ENCODE measurements at places on chromosomes 7 and 10.

DNA sequence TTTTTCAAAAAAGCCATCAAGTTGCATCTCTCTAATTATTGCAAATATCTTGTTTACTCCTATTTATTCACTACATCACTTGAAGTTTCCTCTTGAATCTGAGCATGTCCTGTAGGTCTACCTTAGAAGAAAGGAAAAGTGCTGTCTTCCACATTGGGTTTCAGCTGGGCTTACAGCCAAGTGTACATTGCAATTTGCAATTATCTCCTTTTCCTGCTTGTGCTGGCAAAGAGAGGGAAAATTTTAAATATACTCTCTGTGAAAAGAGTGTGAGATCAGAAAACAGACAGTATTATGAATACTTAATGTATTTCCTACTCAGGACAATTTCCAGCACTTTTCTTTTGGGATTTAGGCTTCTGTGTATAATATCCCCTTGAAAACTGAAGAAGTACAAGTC lies 839.7 kb downstream of the CNTNAP2 start:
- DNase-seq = no peak

DNA sequence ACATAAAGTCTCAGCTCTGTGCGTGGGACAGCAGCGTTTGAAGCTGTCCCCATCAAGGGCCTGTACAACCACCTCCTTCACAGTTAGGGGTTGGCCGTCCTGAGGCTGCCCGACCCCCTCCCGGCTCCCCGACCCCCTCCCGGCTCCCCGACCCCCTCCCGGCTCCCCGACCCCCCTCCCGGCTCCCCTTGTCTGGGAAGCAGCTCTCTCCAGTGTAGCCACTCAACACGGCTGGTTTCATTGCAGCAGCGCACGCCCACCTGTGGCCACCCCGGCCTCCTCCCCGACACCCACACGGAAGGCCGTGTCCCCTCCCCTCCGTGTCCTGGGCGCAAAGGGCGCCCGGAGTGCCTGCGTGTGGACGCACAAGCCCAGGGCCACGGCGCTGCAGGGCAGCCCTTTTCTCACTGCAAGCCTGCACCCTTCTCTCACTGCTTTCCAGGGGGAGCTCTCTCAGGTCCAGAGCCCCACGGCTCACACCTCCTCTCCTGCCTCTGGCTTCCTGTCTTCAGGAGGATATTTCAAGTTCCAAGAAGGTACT lies 20.9 kb upstream of the FAM20C start:
- no peak for DNase-seq

DNA sequence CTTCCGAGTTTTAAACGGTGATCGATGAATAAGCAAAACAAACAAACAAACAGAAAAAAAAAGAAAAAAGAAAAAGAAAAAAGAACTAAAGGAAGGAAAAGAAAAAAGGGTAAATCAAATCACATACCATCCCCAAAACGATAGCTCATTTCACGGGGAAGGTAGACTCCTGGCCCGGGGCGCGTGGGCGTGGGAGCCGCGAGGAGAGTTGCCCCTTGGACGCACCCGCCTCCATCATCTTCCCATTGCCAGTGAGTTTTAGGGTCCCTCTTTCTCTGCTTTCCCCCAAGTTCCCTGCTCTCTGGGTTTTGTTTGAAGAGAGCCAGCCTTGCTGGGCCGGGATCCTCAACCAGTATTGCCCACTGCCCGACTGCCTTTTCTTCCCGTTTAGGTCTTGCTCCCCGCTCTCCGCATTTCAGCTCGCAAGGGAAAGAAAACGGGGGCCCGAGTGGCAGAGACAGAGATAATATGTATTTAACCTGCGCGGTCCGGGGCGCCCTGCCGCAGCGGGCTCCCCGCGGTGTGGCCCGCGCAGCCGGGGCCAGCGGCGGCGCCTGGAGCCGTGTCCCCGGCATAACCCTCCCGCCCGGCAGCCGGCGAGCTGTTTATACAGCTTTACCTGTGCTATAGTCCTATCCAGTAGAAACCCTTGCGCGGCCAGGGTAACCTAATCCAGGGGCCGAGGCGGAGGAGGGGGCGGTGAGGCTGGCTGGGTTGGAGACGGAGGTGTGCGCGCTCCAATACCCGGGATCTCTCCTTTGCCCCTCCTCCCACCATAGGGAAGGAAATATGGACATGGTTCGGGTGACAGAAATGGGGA lies 5.2 kb upstream of the GATA3 start:
- no peak for DNase-seq

DNA sequence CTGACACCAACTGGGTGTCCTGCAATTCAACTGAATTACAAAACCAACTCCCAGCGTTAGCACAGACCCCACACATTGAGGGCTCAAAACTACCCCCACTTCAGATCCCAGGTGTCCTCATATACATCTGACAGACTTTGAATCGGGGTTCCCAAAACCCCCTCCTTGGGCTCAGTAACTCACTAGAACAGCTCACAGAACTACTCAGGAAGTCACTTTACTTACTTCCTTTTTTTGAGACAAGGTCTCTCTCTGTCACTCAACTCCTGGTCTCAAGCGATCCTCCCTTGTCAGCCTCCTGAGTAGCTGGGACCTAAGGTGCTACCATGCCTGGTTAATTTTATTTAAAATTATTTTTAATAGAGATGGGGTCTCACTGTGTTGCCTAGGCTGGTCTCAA lies 456.0 kb downstream of the SDK1 start:
- DNase-seq = no peak

- no peak for DNase-seq
Measured at GRCh38 chr7:44965441-44965903, 13.3 kb downstream of the MYO1G start.

GRCh38 chr7:82286798-82287140 lies 156.8 kb downstream of the CACNA2D1 start:
- no peak for DNase-seq

DNA sequence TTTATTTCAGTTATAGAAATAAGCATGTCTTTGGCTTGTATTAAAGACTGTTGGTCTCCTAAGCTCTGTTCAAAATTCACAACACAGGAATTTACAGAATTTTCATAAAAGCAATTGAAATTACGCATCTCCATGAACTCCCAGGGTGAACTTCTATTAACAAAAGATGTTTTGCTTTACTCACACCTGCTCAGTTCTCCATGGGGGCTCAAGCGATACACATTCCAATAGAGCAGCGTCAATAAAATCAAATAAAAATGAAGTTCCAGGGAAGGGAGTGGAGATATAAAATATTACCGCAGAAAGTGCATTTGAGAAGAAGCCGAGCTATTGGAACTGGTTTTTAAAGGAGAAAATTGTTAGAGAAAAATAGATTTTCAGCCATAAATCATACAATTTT lies 41.5 kb upstream of the ZNF438 start:
- no peak for DNase-seq

DNA sequence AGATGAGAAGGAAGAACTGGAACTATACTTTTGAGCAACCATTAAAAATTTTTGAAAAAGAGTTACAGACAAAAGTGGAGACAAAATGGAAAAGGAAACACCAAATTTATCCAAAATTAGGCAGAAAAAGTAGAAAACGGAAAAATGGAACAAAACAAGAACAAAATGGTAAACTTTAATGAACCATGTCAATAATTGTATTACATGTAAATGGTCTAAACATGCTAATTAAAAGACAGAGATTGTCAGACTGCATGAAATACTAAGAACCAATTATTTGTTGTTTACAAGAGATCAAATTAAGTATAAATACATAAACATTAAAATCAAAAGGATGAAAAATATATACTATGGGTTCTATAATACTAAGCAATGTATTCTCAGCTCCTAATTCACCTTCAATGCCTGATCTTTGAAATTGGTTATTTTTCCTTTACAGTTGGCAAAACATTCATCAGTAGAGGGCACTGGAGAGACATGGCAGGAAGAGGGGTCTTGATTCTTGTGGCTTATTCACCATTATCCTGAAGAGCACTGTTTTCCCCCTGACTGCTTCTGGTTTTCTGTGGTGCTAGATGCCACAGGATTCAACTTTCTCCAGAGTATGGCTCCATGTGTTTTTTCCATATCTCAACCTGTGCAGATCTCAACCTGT lies 124.9 kb downstream of the ELFN1 start:
- no peak for DNase-seq

DNA sequence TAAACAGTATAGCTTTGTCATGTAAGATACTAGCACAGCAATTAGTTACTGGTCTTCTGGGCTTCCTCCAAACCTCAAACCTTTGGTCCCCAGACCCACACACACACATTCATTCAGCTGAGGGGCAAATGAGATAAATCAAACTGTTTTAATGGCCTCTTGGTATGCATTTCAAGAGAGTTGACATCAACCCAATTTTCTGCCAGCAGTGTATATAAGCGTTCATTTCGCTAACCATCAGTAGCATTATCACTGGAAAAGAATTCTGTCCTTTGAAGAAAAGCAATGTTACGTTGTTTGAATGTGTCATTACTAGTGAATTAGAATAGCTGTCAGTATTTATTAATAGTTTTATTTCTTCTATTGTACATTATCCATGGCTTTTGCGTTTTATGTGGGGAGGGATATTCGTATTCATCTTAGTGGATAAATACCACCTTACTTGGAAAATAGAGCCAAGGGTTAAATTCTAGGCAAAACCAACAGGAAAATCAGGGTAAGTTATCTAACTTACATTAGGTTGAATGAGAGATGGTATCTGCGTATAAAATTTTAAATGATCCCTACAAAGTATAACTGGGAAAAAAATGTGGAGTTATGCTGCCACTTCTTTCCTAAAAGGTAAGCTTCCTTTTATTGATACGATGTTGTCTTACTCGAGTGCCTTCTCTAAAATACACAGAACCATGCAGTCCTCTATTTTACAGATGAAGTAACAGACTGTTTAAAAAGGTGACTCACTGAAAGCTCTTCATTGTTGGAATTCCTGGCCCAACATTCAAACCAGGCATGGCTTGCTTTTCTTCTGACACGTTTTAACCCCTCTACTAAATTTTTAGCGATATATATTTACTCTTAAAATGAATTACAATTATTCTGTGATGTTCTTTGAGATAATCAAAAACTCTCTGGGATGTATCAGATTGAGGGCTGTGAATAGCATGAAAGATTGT lies 2.0 kb upstream of the ZMYND11 start:
- DNase-seq = no peak

GRCh38 chr10:115125505-115125904 lies 32.3 kb downstream of the ATRNL1 start:
- no peak for DNase-seq

- no peak for DNase-seq
Measured at GRCh38 chr7:42987648-42988214, 55.6 kb downstream of the MRPL32 start.

- DNase-seq = no peak
Measured at GRCh38 chr10:124661660-124662180, 82.5 kb downstream of the FAM53B start.

- no peak for DNase-seq
Measured at GRCh38 chr10:93818086-93818485, 60.4 kb downstream of the LGI1 start.

DNA sequence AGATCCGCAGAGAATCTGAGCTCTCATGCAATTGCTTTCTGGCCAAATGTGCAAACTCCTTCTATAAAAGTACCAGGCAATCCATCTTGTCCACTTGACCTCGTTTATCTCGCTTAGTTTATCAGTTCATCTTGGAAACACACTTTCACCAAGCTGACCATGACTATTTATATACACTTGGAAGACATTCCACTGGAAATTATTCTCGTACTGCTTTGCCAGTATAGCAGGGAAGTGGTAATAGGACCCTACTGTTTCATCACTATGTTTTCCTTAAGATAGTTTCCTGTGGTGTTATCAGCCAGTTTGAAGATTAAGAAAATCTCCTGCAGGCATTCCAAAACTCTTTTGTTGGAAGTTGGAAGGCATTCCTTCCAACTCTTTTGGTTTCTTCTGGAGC lies 115.3 kb upstream of the FAM171A1 start:
- no peak for DNase-seq

DNA sequence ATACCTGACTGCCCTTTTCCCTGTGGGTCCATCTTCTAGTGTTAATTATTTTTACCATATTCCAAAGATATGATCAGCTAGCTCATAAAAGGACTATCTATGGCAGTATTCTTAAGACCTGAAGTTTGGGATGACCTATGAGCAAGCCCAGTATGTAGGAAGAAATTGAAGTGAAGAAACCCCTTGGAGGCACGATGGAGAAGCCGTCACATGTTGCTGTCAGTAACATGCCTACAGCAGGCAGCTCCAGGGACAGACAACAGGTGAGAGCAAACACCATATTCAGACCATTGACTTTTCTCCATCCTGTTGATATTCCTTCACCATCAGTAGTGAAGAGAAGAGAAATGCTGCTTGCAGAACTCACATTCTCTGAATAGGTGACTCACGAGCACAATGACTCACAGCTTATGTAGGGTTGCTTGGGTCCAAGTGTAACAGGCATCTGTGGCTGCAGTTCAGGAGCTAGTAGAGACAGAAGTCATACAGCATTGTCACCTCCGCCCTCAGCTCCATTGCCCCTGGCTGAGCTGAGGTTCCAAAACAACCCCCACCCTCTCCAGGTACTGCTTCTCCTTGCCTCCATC lies 8.4 kb upstream of the LYZL2 start:
- no peak for DNase-seq

DNA sequence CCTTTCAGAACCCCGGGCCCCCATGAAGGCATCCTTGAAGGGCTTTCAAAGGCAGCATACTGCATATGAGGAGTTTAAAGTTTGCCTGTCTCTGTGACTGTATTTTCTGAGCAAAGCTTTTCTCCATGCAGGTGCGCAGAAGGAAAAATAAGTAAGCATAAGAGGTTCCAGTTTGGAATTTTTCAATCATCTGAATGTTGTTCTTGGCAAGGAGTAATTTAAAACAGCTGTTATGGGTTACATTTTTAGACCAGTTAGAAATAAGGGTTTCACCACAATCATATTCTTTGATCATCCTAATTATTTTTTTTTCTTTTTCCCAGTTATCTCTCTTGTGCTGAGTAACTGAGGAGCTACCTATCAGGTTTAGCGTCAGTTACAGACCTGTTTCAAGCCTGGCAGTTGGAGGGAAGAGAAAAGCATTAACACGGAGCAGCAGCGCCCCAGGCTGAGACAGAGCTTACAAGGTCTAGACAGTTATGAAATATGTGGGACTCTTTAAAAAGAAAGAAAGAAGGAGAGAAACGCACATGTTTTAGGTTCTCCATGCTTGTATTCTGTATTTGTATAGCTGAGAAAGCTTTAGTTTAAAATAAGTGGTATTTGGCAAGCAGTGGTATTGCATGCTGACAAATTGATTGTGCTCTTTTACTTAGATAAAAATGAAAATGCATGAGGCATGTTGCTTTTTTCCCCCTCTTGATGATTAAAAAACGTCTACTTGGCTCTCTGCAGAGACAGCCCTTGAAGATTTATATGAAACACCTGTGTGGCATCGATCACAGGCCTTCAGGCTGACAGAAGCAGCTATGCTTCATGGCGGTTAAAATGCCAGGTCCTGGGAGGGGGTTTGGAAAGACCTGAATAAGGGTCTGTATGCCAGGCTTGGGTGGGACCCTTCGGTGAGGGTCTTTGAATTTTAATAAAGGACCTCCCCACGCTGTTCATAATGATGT lies 157.6 kb downstream of the GRK5 start:
- DNase-seq = no peak

GRCh38 chr7:116950889-116951351 lies 2.4 kb upstream of the ST7 start:
- no peak for DNase-seq
